ENCODE measurements at places on chromosomes 3 and 15.

GRCh38 chr3:31668242-31668641, 135.5 kb downstream of the STT3B start:
- no peak for DNase-seq

- DNase-seq: no peak
Observed at GRCh38 chr3:188191460-188191859, 37.5 kb downstream of the LPP start.

- no peak for DNase-seq
Observed at GRCh38 chr15:82851306-82851850, 42.0 kb downstream of the WHAMM start.

GRCh38 chr15:29670998-29671981, 151.0 kb downstream of the TJP1 start:
- no peak for DNase-seq

- no peak for DNase-seq
Observed at GRCh38 chr3:38376098-38376816, 29.7 kb downstream of the XYLB start.

DNA sequence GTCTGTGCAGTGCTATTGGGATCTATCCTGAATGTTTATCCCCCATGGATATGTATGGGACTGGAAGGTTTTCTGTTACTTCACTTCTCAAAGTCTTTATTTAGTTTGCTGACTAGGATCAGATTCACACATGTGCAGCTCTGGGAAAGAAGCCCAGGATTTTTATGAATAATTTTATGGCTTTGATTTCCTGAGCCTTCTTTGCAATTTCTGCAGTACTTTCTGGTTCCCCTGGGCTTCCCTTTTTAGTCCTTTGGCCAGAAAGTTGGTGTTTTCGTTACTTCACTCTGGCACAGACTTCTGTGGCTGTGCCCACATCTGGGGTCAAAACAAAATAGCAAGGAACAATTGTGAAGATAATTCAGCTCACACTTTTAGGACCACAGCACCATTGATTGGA, 721.0 kb downstream of the OTOL1 start:
- no peak for DNase-seq

DNA sequence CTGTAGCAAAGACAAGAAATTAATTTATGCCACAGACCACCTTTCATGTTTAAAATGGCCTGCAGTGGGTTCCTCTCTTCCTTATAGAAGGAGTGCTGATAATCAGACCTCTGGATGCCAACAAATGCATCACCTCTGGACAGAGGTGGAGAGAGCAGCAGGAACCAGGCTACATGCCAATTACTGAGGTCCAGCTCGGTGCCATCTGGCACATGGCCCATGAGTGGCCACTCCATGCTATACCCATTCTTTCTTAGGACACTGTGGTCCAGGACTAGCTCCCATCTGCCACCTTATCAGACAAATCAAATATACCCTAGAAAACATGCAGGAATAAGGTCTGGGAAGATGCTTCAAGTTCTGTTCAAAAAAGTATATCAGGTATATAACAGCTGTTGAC, 60.7 kb downstream of the TBC1D2B start:
- DNase-seq: no peak

GRCh38 chr3:71956069-71956340, 171.1 kb upstream of the PROK2 start:
- DNase-seq: no peak

DNA sequence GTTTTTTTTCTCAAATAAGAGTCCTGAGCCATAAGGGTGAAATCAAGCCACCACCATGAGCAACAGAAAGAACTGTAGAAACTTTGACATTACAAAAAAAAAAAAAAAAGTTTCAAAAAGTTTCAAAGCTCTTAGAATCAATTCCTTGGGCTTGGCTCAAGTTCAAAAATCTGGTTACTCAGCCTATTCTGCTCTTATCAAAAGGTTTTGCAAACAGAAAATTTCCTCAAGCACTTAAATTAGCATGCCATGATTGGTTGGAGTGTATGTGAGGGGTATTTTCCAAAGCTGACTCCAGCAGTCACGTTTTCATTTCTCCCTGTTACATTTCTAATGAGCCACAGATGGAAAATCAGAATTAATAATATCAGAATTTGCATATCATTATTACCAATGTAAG, 12.1 kb upstream of the PEX5L start:
- no peak for DNase-seq

GRCh38 chr3:21390856-21391255, 360.2 kb downstream of the ZNF385D start:
- DNase-seq: no peak

GRCh38 chr3:15181511-15181910, 24.5 kb upstream of the CAPN7 start:
- no peak for DNase-seq

GRCh38 chr15:70768257-70768883, 5.0 kb upstream of the UACA start:
- no peak for DNase-seq

DNA sequence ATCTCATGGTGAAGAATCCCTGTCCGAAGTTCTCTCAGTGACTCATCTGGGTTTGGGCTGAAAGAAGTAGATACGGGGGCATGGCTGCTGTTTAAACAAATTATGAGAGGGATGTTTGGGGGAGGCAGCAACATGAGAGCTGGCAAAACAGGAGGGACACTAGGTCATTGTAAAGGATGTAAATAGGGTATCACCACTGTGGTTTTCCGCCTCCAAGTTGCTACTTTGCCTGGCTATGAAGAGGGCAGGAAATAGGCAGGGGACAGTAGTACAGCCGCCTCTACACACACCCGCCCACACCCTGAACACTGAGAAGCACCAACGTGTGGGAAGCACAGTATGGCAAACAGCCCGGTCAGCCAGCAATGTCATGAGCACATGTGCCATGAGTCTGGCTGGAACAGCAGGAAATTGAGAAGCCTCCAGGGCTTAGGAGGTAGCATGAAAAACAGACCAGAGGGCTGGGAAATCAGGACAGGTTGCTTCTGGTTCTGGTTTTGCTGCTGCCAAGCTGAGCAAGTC, 17.1 kb downstream of the HEXA start:
- no peak for DNase-seq

DNA sequence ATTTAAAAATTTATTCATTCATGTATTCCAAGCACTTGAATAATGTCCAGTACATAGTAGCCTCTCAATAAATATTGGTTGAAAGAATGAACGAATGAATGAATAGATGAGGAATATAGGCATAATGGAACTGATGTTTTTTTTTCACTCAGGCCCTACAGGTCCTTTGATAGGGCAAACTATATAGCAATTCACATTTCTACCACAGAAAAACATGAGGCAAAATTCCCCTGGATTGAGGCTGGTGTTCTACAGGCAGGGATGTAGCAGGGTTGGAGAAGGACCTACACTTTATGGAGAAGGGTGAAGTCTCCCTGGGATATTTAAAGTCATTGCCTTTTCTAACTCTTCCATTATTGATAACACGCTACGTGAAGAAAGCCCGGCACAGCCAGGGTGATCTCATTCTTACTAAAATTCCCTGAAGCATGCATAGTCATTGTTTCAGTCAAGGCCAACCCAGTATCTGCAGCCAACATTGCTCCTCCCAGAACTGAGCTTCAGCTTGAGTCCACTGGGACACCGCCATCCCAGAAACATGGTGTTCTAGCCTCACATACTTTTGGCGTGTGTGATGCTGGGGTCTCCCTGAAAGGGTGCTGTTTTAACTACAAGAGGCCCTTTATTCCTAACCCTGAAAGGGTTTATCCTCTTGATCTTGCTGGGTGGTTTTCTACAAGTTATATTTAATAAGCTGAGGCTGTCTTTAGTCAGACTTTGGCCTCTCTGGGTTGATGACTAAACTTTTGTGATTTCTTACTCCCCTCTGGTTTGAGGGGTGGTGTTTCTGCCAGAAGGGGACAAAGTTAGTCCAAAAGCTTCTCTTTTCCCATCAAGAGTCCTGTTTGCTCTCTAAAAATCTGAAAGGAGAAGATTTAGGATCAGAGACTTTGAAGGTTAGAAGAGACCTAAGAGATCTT, 25.9 kb upstream of the FBN1 start:
- DNase-seq: no peak

DNA sequence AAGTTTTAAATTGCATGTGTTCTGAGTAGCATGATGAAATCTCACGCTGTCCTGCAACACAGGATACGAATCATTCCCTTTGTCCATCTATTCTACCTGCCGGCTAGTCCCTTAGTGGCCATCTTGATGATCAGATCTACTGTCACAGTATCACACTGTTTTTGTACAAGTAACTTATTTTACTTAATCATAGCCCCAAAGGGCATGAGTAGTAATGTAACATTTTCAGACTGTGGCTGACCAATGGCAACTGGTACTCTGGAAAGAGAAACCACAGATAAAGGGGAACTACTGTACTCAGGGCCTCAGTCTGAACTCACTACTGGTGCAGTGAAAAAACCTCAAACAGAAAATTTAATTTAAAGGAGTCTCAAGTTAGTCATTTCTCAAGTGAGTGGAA, 127.3 kb upstream of the MRPL3 start:
- DNase-seq: no peak

DNA sequence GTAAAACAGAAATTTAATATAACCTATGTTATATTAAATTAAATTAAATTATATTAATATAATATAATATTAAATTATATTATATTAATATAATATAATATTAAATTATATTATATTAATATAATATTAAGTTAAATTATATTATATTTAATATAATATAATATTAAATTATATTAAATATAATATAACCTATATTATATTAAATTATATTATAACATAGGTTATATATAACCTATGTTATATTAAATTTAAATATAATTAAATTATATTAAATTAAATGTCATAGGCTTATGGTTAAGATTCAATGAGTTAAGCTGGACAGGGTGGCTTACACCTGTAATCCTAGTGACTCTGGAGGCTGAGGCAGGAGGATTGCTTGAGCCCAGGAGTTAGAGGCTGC, 40.6 kb upstream of the CNOT10 start:
- DNase-seq: no peak

DNA sequence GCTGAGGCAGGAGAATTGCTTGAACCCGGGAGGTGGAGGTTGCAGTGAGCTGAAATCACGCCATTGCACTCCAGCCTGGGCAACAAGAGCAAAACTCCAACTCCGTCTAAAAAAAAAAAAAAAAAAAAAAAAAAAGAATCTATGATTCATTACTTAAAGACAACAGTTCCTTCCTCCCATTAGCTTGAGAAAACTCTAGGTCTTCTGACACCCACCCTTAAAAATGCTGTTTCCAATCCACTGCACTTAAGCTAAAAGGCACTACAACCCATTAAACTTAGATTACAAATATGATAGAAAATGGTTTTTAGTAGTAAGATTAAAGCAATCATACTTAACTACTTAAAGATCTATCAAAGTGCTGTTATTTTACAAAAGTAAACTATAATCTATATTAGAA, 40.0 kb upstream of the BHLHE40 start:
- DNase-seq: no peak

- DNase-seq: no peak
Observed at GRCh38 chr3:128170866-128171516, 17.7 kb downstream of the EEFSEC start.

DNA sequence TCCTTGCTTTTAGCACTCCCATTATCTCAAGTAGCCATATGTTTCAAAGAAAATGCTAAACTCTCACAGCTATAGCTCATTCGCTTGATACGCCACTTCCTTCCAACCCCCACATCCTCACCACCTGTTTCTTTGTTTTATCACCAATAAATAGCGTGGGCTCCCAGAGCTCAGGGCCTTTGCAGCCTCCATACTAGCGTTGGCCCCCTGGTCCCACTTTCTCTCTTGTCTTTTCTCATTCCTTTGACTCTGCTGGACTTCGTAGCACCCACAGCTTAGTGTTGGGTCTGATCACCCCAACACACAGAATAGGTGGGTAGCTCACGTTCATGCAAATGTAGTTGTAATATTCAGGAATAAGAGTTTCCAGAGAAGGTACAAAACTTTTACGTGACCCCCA, 4.1 kb upstream of the GPD1L start:
- DNase-seq: no peak

DNA sequence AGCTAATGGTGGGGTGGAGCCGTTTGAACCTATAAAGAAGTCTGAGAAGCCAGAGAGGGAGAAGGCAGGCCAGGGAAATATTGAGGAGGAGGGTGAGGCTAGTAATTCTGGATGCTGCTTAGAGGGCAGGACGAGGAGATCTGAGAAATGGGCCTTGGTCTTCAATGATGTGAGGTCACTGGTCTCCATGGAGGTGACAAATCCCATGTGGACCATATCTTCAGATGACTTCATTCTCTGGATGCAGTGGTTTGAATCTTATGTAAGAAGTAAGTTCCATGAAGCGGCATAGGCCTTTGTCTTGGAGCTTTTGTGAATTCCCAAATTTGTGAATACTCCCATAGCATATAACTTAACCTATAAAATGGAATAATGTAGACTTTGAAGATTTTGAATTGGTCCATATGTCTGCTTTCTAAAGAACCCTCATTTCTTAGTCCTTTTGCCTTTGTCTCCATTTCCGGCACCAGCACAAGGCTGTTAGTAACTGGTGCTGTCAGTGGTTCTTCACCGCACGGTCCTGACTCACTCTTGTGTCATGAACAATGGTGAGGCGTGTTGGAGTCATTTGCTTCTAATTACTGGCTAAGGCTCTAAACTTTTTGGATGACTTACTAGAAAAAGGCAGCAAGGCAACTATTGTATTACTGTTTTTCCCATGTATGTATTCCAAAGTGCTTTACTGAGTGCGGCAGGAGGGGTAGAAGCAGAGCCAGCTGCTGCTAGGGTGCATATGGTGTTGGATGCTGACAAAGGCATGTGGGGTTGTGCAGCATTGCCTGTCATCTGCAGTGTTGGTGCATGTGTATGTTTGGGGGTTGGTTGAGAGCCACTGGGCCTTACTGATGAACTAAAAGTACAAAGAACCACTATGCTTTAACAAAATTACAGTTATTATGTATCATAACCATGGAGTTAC, 279.3 kb upstream of the C2CD4B start:
- no peak for DNase-seq

GRCh38 chr3:133901083-133901482, 5.4 kb upstream of the RAB6B start:
- no peak for DNase-seq

- DNase-seq: no peak
Observed at GRCh38 chr15:84082739-84083138, 152.8 kb upstream of the GOLGA6L4 start.

DNA sequence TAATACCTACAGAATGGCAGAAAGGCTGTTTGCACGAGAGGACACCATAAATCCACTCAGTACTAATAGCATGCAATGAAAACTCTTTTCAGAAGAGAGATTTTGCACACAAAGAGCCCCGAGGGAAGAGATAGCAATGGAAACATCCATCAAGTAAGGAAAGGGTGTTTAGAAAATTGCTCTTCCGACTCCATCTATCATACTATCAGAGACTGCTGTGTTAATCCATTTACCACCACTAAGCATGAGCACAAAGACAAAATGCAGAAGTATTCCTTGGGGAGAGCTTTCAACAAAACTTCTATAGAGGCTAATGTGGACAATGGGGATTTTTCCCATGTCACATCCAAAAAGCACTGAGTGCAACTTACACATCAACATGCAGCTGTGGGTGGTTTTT, 72.1 kb upstream of the PLAAT1 start:
- DNase-seq: no peak

- no peak for DNase-seq
Observed at GRCh38 chr15:59191855-59192237, 14.8 kb upstream of the LDHAL6B start.
